ENCODE measurements at places on chromosomes 4 and X. TPM values are rescaled to one million over a fixed set of nuclear protein-coding genes. Genes with fewer than 3 reads are reported as not detected.

DNA sequence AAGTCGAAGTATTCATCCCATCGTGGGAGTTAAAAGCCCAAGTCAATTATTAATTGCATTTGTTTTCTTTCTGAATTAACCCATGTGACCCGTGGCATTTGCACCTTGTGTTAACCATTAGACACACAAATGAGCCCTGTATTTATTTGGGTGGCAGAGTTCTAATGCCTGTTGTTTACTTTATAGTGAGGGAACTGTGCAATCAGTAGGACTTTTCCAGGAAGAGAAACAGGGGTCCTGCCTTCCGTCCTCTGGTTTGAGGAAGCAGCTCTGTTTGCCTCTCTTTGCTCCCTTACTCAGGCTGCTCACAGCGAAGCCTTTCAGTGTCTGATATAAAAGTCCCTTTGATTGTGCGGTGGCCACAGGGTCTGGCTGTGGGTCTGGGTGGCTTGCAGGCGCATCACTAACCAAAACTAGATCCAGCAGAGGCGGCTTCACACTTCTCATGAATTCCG, 263.6 kb downstream of the PTTG2 start:
- DNase-seq = no peak

DNA sequence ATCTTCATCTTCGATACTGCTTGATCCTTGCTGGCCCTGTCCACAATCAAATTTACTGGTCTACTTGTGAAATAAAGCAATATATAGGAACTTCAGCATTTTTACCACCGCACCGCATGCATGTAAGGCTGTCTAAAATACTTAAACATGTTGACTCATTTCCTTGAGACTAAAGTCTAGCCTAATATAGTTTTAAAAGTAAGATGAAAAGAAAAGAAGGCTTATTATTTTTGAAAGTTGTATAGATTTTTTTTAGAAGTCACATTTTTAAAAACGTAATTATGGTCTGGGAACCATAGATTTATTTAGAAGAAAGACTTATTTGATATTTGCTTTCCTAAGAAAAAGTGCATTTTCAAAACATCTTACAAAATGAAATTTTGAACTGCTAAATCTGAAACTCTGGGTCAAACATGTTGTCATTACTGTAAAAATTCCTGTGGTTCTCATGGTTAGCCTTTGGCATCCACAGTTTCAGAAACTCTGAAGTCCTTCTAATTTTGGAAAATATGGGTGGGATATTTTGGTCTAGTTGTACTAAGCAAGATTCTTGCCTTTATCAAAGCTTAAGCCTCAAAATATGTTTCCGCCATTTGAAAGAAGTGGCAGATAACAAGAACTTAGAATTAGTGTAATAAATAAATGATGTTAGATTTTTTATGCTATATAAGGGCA, 423.5 kb upstream of the CTSO start:
- DNase-seq = peak; percentile 88

DNA sequence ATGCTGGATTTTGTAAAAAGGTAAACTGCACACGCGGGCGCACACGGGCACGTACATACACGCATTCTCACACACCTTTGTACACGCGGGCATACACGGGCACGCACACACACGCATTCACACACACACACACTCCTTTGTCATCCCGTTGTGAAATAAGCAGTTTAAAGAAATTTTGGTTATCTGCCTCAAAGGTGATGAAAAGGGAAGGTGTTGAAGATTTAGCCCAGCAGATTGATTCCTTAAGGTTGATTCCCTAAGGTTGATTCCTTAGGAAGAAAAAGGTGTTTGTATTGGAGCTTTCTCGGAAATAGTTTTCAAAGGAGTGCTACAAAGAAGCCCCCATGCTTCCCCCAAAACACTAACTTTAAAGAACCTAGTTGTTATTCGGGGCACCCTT, 693 bp downstream of the ATP10D start:
- DNase-seq = peak; percentile 31

DNA sequence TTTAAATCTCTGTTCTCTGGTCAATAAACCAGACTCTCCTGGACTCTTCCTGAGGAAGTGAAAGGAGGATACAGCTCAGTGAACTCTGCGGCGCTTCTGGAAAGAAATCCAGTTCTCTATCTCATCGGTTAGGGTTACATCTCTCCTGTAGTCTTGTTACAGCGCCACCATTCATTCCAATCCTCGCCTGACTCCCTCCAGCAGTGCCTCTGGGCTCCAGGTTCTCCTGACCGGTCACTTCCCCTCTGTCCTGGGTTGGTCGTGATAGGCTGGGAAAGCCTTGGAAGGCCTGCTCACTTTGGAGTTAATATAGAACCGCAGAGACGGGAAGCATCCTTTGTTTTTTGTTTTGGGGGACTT, 97.0 kb upstream of the STOX2 start:
- no peak for DNase-seq

DNA sequence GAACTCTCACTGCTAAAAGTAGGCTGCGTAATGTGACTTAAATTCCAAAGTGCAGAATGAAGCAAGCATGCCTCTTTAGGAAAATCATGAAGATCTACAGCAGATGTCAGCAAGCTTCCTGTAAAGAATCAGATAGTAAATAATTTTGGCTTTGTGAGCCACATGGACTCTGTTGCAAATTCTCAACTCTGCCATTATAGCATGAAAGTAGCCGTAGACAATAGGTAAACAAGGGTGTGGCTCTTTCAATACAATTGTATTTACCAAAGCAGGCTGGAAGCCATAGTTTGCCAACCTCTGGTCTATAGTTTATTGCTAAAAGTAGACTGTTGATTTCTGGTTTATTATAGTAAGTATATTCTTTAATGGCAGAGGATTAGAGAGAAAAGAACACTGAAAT, 80.3 kb upstream of the FAM9B start:
- DNase-seq = no peak

DNA sequence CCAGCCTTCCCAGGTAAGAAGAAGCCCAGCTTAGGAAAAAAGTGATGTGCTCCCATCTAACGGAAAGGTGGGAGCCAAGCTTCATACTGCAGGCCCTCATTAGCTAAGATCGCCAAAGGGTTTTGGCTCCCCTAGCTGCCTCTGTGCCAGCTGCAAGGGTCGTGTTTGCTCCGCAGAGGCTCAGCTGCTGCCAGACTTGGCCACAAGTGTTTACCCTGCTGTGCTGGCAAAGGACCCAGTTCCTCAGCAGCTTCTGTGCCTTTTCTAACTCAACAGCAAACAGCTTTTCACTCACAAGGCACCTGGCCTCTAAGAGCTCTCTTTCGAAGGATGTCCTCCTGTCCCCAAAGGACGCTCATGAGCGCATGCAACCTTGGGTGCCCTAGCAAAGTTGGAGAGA, 12.2 kb upstream of the VMA21 start:
- DNase-seq = no peak

DNA sequence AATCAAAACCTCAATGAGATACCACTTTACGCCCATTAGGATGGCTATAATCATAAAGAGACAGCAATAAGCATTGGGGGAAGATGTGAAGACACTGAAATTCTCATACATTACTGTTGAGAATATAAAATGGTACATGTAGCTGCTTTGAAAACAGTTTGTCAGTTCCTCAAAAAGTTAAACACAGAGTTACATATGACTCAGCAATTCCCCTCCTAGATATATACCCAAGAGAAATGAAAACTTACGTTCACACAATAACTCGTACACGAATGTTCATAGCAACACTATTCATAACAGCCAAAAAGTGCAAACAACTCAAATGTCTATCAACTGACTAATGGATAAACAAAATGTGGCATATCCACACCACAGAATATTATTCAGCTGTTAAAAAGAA, 36.6 kb downstream of the PHF8 start:
- no peak for DNase-seq

DNA sequence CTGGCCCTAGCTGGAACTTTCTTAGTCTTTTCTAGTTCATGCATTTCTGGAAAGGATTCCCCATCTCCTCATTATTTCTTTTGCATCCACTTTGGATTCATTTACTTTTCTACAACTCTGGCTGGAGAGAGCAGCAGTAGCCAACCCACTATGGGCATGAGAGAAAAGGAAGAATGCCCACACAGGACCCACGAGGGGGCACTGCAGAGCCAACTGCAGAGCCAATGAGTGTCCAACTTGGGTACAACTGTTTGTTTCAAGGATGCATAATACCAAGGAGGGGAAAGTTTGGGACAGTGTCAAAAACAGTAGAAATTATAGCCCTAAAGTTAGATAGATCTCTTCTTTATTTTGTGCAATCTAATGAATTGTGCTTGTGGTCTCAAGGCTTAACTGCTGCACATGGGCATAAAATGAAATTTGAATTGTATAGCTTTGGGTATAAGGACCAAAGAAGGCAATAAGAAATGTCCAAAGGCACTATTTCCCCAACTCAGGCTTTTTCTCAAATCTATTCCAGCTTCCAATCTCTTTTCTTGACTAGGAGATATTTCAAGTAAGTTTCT, 230.6 kb downstream of the NSUN7 start:
- DNase-seq = no peak

GRCh38 chrX:8201896-8202331, 30.8 kb upstream of the VCX2 start:
- peak; percentile 96 for DNase-seq

GRCh38 chr4:38046727-38047489, 86.7 kb downstream of the PTTG2 start:
- peak; percentile 14 for DNase-seq

GRCh38 chr4:174214101-174214878, 69.2 kb downstream of the FBXO8 start:
- no peak for DNase-seq

GRCh38 chr4:176856421-176856820, 63.7 kb upstream of the VEGFC start:
- DNase-seq = no peak

GRCh38 chr4:125727931-125728330, 413.2 kb downstream of the FAT4 start:
- DNase-seq = no peak

DNA sequence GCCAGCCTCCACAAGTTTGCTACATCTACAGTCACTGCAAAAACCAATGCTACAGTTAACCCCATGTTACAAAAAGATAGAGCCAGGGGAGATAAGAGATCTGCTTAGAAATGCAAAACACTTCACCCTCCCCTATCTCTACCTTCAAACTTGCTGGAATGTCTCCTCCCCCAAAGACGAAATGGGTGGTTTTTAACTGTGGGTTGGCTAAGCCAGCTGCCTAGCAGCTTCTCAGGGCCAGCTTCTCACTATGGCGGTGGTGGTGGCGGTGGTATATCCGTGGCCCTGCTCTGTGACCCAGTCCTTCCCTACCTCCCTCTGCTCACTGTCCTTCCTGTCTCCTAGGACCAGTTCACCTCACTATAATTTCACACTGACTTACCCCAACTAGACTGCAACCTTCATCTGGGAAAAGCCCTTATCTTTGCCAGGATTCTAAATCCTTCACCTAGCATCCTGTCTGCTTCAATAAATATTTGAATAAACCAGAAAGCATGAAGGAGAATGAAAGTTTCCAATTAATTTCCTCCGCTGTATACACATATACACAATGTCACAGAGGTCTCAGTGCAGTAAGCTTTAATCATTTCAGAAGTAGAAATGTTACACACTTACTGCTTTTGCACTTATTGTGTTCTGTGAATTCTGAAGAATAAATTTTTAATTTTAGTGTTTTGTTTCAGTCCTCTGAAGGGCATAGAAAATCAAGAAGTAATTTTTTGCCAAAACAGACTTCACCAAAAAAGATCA, 46.3 kb downstream of the SH3KBP1 start:
- DNase-seq = peak; percentile 14

SPCS3 gene
- 207 TPM for total RNA-seq

PDZD4 gene
- 9.9 TPM for total RNA-seq

PDCL2 gene
- total RNA-seq = not detected

TGIF2LX gene
- total RNA-seq = not detected

CLGN gene
- 1.1 TPM for total RNA-seq

CFAP47 gene
- not detected for total RNA-seq
